Psoas muscle (tissue), 8 donors: ENCODE measurements at places on chromosomes 12 and 14.

GRCh38 chr14:32361674-32362073 is 32.6 kb downstream of the AKAP6 start:
- no peak for DNase-seq

DNA sequence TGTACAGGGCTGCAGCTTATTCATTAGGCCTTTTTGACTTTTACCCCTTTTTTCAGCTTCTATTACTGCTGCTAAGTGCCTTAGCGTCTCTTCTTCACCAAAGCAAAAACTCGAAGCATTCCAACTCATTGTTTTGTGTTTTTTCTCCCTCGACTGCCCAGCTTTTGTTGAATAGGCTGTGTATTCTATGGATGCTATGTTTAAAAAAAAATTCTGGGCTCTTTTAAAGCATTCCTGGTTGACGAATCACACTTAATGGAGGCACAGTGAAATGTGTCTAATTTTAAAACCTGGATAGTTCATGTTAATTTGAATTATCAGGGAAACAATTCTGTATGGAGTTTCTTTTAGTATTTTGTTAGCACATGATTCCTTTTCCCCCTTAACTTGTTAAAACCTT is 29.7 kb downstream of the KTN1 start:
- DNase-seq, result no peak

DNA sequence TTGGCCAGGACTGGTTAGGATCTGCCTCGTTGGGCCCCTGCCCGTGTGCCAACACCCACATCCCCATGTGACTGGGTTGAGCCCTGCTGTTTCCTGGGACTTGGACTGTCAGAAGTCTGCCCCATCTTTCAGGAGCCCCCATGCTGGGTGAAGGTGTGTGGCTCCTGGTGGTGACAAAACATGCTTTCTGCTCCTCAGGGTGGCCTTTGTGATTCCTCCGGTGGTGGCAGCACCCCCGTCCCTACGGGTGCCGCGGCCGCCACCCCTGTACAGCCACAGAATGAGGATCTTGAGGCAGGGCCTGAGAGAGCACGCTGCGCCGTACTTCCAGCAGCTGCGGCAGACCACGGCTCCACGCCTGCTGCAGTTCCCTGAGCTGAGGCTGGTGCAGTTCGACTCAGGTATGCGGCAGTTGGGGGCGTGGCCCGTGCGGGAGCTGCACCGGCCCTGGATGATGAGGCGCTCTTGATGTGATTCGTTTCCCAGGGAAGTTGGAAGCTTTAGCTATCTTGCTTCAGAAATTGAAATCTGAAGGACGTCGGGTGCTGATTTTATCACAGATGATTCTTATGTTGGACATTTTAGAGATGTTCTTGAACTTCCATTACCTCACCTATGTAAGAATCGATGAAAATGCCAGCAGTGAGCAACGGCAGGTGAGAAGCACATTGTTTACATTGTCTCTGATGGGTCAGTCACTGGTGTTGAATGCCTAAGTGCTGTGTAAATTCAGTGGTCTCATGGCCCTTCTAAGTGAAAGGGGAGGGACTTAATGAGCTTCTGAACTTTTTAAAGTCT is 80.0 kb downstream of the EP400 start:
- DNase-seq, result no peak

DNA sequence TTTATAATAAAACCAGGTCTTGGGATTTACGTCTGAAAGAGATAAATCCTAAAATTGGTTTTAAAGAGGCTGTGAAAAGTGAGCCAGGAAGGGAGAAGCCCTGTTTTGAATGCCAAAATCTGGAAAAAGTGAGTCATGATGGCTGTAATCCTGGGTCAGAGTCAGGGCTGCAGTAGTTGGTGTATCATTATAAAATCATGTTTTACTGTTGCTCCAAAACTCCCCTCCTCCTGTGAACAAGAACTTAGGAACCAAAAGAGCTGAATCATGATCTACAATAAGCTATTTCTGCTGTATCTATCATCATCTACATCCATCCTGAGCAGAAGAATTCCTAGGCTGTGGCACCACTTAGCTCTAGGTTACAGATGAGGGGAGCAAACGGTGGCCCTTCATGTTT is 79.3 kb downstream of the LMO3 start:
- no peak for DNase-seq

GRCh38 chr14:36935976-36936678 is 236.3 kb downstream of the SLC25A21 start:
- DNase-seq, result no peak

GRCh38 chr12:101925361-101925760 is 48.0 kb downstream of the DRAM1 start:
- DNase-seq, result peak; percentile 73

- no peak for DNase-seq
Measured at GRCh38 chr12:114851981-114852380, 168.0 kb upstream of the TBX3 start.

GRCh38 chr12:62925680-62926079 is 9.3 kb downstream of the PPM1H start:
- no peak for DNase-seq

GRCh38 chr14:99481745-99482099 is 513 bp downstream of the CCNK start:
- DNase-seq, result no peak

DNA sequence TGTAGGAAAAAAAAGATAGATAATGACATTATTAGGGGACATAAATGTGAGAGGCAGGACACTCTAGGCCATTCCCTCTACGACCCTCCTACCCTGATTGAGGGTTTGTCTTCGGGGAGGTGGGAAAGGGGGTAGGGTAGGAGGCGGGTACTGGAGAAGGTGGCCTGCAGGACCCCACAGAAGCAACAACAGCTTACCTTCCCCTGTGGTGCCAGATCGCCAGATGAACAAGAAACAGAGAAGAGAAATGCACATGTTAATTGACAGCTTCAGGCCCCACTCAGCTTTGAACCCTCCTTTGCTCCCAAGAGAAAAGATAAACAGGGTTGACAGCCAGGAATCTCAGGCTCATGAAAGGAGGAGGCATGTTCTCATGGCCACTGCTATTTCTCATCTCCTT is 4.8 kb downstream of the PHB2 start:
- DNase-seq, result no peak

DNA sequence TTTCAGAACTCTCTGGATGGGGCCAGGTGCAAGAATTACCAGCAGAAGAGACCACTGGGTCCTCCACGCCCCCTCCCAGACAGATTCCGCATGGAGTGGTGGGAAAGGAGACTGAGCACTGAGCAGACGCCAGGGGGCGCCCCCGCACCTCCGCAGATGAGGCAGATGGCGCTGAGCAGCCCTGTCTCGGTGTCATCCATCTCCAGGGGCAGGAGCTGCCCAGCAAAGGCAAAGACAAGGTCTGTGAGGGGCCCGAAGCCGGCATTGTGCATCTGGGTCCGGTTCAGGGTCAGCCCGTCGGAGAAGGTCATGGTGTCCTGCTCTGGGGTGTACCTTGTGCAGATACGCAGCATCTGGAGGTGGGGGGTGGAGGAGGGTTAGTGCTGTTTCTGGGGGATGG is 6.3 kb upstream of the ITGB7 start:
- peak; percentile 86 for DNase-seq

DNA sequence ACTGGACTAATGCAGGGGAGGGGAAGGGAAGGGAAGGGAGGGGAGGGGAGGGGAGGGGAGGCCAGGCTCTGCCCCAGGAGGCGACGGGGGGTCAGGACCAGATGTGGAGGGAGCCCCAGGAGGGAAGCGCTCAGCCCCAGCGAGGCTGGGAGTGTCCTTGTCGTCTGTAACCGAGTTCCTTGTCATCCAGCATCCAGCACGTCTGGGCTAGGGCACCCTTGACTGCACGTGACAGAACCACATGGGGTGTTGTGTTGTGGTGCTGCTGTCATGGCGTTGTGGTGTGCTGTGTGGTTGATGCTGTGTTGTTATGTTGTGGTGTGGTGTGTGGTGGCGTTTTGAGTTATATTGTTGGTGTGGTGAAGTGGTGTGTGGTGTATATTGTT is 28.4 kb upstream of the SFSWAP start:
- DNase-seq, result no peak

DNA sequence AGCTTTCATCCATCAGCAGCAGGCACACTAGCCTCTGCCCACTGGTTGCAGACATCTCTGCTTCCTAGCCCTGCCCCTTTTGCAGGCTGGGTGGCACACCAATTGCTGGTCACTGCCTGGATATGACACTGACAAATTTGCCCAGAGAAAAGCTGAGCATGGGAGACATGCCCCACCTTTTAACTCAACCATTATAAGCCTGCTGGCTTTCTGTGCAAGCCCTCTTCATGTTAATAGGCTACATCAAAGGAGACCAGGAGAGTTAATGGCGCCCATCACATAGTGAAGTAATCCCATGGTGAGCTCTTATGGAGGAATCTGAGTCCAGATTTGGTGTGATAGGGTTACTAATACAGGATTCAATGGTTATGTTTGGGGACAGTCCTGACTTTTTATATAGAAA is 139.2 kb downstream of the KICS2 start:
- no peak for DNase-seq

DNA sequence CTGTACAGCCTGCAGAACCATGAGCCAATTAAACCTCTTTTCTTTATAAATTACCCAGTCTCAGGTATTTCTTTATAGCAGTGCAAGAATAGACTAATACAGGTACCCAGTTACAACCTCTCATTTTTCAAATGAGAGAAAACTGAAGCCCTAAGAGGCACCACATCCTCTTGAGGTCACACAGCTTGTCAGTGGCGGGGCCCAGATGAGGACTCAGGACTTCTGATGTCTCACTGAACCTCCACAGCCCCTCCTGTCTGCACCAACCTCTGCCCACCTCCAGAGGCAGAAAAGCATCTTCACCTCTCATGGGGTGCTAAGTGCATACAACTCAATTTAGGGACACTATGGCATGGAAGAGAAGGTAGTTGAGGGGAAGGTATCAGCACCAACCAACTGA is 120.7 kb downstream of the CRACR2A start:
- DNase-seq, result no peak

DNA sequence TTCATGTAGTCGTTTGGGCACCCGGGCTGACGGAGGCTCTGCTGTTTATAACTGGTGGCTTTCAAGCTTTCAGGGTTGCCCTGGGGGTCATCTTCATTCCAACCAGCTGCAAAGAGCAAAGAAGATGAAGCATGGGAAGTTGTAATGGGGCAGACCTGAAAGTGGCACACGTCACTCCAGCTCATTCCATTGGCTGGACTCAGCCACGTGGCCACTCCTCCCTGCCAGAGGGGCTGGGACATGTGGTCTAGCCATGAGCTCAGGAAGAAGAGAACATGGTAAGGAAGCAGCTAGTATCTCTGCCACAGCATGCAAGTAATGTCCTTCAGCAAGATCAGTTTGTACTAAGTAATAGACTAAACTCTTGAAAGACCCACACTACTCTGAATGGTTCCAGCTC is 51.7 kb upstream of the FERMT2 start:
- no peak for DNase-seq

DNA sequence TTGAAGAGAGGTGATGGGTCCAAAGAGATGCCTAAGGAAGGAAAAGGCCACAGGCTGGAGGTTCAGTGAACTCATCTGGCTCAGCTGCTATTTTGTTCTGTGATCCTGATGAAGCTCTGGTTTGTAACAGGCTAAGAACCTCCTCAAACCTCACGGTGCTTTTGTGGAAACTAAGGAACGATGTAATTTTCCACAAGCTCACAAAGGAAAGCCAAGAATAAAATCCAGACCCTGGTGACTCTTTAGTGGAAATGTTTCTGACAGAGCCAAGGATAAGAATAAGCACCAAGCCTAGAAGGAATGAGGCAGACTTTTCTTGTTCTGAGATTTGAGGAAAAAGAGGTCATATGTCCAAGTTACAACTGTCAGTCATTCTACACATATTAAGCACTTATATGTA is 93.6 kb downstream of the SLC24A4 start:
- DNase-seq, result no peak

DNA sequence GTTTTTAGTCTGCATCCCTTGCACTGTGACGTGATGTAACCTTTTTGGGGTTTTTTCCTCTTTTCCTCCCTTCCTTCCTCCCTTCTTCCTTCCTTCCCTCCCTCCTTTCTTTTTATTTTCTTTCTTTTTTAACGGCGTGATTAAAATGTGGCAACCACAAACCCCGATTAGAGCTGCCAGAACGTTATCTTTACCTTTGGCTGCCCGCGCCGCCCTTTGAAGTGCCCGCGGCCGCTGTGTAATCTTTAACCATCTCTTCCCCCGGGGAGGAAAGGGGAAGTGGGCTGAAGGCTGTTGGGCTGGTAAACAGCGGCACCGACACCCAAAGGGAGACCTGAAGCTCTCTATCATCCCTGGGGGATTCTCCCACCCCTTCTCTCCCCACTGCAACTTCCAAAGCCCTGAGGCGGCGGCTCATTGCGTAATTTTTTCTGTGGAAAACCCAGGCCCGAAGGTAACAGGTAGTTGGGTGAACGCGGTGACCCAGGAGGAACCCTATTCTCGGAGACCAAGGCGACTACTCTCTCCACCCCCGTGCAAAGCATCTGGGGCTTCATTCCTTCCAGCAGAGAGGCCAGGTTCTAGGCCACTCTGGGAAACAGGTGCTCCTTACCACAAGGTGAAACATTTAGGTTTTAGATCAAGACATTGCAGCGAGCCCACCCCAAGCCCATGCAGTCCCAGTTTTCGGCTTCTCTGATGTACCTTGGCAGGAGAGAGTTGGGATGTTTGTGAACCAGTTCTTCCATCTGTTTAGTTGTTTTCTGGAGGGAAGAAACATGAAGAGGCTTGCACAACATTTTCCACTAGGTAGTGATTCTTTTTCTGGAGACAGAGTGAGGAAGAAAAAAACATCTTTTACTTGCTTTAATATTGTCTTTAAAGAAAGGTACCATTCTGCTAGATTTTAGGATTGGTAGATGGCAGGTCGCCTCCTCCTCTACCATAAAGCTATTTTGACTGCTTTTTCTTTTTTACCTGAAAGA is 1.5 kb downstream of the LGR5 start:
- no peak for DNase-seq

DNA sequence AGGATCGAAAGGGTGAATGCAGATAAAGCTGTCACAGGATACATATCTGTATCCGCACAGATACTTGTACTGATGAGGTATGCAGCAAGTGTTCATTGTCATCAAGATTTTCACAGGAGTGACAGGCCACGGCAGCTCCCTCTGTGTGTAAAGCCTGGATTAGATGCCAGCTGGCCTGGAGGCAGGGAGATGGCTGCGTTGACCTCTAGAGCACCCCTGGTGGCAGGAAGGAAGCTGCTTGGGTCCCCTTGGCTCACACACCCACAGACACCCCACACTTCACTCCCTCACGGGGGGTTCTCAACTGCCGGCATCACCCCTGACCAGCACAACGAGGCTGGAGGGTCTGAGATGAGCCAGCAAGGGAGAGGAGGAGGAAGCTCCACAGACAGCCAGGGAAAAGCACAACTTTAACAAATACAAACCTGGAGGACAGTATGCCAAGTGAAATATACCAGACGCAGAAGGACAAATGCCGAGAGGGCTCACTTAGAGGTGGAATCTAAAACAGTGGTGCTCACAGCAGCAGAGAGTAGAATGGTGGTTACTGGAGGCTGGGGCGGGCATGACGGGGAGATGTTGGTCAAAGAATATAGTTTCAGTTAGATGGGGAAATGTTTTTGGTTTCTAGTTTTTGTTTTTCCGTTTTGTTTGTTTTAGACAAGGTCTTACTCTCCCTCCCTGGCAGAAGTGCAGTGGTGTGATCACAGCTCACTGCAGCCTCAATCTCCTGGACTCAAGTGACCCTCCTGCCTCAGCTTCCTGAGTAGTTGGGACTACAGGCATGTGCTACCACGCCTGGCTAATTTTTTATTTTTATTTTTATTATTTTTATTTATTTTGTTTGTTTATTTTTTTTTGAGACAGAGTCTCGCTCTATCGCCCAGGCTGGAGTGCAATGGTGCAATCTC is 45.7 kb downstream of the TEAD4 start:
- no peak for DNase-seq
